ENCODE measurements at places on chromosomes 12 and 14.

DNA sequence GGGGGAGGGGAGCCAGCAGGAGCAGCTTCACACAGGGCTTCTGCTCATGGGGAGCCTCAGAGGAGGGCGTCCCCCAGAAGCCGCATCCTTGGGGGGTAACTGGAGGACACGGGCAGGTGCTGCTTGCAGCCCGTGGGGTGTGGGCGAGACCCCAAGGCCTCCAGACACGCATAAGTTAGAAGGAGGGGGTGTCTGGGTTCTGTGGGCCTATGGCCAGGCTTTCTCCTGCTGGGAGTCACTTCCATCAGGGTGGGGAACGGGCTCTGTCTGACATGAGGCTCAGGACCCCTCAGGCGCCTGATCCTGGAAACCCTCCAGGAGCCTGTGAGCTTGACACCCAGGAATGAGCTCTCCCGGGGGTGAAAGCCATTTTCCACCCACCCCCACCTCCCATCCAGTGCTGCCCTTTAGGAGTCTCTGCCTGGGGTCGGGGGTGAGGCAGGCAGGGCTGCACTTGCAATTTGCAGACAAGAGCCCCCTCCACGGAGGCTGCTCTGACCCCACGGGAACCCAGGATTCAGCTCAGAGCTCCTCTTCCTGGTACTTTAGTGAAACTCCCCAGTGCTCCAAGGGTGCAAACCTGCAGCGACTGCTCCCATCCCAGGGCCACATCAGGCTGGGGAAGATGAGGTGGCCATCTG is 325.7 kb downstream of the ADGRD1 start:
- DNase-seq: no peak

DNA sequence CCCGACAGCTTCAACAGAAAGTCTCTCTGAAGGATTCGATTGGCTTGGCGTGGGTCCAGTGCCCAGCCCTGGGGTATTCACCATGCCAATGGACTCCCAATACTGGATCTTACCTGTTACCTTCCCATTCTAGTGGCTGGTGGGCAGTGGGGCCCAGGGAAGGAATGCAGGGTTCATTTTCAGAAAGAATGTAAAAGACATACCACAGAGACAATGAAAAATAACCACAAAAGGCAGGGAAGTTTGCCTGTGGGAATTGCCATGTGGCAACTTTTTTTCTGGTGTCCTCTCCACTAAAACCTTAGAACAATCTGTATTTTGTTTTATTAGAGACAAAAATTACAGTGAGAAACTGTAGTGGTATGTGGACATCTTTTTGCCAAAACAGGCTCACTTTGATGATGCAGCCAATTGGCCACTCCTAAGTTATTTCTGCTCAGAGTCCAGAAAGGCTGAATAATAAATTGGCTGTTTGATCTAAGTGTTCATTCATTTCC is 55.2 kb downstream of the PTGER2 start:
- no peak for DNase-seq

- no peak for DNase-seq
Measured at GRCh38 chr12:95085612-95086011, 12.2 kb upstream of the NR2C1 start.

GRCh38 chr12:99600388-99600787 is 47.2 kb upstream of the GARIN6 start:
- DNase-seq: no peak

GRCh38 chr12:131850856-131851559 is 22.8 kb downstream of the MMP17 start:
- no peak for DNase-seq

DNA sequence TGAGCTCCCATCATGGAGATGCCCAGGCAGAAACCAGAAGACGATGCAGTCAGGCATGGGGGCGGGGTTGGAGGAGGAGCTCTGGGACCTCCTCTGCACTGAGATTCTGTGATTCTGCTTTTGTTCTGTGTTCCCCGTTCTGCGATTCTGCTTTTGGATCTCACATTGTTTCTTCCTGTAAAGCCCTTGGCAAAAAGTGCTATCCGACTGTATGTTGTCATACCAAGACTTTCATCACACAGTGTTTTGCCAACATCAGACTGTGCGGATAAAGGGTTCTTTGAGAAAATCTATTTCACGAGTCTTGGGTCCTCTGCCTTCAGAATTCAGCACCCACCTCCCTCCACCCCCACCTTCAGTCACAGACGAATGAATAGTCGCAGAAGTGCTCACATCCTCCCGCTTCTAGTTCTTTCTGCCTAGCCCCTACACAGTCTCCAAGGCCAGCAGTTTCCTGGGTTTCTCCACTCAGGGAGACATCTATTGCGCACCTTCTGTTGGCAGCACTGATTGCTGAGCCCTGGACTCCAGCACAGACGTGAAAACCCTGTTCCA is 24.7 kb upstream of the PWP1 start:
- no peak for DNase-seq

DNA sequence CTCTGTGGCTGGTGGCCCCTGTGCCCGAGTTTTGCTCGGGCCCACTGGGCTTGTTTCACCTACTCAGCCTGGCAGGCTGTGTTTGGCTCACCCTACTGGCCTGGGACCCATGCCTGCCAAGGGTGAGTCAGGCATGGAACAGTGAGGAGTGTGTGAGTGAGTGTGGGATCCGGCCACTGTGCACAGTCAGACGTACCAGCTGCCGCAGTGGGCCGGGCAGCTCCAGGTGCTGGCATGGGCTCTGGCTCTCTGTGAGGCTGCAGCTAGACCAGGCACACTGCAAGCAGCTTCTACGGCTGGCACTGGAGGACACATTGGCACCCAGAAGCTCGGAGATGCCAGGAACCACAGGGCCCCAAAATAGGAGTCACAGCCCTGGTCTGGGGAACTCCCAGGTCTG is 40.6 kb downstream of the HSD17B6 start:
- DNase-seq: no peak

DNA sequence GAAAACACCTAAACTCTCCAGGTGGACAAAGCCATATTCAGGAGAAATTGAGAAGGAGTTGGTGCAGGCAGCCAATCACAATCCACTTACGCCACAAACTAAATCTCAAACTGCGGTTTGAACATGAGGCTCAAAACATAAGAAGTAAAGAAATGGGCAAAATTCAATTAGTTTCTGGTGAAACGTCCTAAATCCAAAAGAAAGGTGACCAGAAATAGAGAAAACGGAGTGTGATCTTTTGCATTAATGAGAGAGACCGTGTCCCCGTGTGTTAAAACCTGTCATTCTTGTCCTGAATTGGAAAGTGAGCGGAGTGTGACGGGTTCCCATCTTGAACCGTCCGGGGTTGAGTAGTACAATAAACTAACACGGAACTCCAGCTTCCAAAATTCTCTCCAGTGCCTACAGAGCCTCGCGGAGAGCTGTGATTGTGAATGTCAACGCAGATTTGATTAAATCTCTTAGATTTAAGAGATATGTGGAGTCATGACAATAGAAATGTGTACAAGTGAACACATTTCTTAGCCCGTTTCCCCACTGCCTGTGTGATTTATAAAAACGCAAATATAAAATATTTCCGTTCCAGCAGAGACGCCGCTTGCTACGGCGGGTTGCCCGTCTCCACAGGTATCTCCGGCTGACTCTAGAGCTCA is 595 bp upstream of the METAP2 start:
- no peak for DNase-seq

GRCh38 chr12:114167431-114167830 is 201.3 kb upstream of the RBM19 start:
- DNase-seq: no peak

- no peak for DNase-seq
Measured at GRCh38 chr12:53214687-53215455, 7.8 kb upstream of the ITGB7 start.

GRCh38 chr14:58731465-58732293 is 93.9 kb downstream of the DACT1 start:
- DNase-seq: no peak

GRCh38 chr12:124380796-124381455 is 86.0 kb downstream of the RFLNA start:
- no peak for DNase-seq

DNA sequence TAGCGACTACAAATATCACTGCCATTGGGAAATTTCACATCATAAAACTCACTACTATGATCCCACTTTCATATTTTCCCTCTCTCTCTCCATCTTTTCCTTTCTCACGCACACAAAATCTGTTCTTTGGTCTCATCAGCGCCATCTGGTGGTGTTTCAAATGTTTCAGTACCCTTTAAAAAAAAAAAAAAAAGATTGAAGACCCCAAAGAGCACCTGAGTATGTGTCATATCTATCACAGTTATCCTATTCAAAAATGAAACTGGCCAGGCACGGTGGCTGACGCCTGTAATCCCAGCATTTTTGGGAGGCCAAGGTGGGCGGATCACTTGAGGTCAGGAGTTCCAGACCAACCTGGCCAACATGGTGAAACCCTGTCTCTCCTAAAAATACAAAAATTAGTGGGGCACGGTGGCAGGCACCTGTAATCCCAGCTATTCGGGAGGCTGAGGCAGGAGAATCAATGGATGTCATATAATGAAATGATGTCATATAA is 72.4 kb downstream of the TTC9 start:
- DNase-seq: peak; percentile 68

GRCh38 chr14:24456980-24457379 is 14.4 kb upstream of the SDR39U1 start:
- DNase-seq: no peak

DNA sequence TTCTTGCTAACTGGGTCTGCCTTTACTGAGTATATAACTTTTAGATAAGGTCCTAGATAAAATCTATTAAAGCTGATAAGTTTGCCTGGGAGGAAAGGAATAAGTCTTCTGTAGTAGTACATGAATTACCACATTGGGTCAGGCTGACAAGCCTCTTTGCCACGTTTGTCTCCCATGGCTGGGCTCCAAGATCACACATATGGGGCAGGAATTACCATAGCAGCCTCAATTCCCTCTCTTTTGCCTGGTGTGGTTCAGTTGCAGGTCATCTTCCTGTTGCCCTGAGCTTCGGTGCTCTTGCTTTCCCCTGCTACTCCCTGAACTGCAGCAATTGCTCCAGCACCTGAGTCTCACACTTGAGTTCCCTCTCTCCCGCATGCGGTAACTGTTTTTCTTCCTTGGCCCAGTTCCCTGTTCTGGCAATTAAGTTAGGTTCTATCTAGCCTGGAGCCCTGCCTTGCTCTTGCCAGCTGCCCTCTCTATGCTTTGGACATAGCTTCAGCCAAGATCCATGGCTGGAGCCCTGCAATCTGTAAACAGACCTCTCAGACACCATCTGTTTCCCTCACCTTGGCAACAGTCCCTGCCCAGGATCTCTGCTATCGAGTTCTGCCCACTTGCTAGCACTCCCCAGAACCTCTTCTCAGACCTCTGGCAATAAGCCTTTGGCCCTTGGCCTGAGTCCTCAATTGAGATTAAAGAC is 5.8 kb upstream of the GLT8D2 start:
- DNase-seq: no peak

GRCh38 chr12:54936736-54937135 is 47.8 kb downstream of the TESPA1 start:
- no peak for DNase-seq

DNA sequence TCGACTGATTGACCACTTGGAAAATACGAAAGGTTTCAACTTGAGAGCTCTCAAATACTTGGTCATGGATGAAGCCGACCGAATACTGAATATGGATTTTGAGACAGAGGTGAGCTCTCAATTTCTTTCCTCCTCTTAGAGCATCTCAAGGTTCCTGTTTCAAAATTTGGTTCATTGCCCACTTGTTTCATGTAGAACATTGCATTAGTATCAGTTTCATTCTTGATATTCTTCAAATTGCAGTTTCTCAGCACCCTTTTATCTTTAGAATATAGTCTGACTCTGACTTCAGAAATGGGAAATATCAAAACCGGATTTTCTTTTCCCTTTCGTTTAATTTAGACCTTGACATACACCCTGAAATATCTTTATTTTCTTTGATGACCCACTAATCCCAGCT is 8.8 kb downstream of the DDX47 start:
- DNase-seq: no peak

- no peak for DNase-seq
Measured at GRCh38 chr12:14892726-14893505, 7.3 kb upstream of the MGP start.

GRCh38 chr12:57816855-57817151 is 1.7 kb downstream of the AVIL start:
- DNase-seq: no peak

- DNase-seq: no peak
Measured at GRCh38 chr12:116759783-116760621, 21.9 kb downstream of the RNFT2 start.

GRCh38 chr14:81113176-81113575 is 107.6 kb downstream of the GTF2A1 start:
- DNase-seq: no peak

GRCh38 chr12:52496054-52496453 is 3.0 kb upstream of the KRT6A start:
- DNase-seq: no peak

GRCh38 chr14:95609398-95609990 is 74.6 kb downstream of the GLRX5 start:
- DNase-seq: peak; percentile 63

- no peak for DNase-seq
Measured at GRCh38 chr12:49762468-49762847, 21.1 kb downstream of the TMBIM6 start.

GRCh38 chr12:2653461-2653965 is 141.3 kb upstream of the FKBP4 start:
- DNase-seq: no peak

DNA sequence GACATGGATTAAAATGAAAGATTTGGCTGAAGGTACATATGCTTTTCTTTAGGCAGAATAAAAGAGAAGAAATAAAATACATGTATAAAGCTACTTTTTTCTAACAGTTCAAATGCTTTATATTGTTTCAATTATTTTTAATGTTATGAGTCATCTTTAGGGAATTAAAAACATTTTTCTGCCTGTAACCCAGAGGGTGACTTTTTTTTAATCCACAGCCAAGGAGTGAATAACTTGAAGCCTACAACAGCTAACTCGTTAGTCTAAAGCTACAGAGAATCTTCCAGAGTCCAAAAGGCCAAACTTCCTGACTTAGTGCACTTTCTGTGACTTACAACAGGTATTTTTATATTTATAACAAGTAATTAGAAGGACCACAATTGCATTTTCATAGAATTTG is 151.6 kb downstream of the SEC23A start:
- DNase-seq: no peak

DNA sequence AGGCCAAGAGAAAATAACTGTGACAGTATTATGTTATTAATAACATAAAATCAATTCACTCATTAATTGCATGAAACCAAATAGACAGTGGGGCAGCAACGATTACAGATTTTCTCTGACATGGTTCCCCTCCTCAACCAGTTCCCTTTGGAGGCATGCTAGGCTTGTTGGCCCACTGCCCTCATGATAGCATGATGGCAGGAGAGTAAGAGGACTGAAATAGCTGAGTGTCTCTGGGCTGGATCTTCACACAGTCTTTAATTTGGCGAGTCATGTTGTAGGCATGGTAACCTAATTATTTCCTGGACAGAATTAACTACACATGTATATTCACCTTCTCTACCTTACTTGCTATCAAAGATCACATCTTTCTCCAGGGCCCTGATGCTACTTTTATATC is 266.2 kb upstream of the PELI2 start:
- DNase-seq: no peak
